Mesothelial cell of epicardium (in vitro differentiated cells): ENCODE measurements at places on chromosomes 3 and 15. TPM values are rescaled to one million over a fixed set of nuclear protein-coding genes. Genes with fewer than 3 reads are reported as not detected.

Gene GP5
- 0.11 to 0.16 TPM in 2 of 3 replicates, not detected in the other for total RNA-seq

Gene SEC61A1
- total RNA-seq, result 205 to 207 TPM (median 206 TPM) in 3 replicates

Gene CYFIP1
- total RNA-seq, result 98.3 to 111 TPM (median 105 TPM) in 3 replicates

Gene DPPA2
- total RNA-seq, result 1.2 to 1.4 TPM (median 1.2 TPM) in 3 replicates

Gene RTP1
- total RNA-seq, result not detected in 3 replicates

Gene DGKG
- 0.04 to 0.38 TPM (median 0.16 TPM) in 3 replicates for total RNA-seq

Gene DNAH12
- total RNA-seq, result 0.29 to 0.60 TPM (median 0.43 TPM) in 3 replicates

Gene BTLA
- not detected in 3 replicates for total RNA-seq

Gene LRRC31
- total RNA-seq, result not detected in 3 replicates

Gene TBC1D5
- 74.9 to 75.3 TPM (median 75.0 TPM) in 3 replicates for total RNA-seq

Gene PLSCR1
- total RNA-seq, result 64.1 to 71.0 TPM (median 66.0 TPM) in 3 replicates

Gene GREM1
- 1.3 to 2.2 TPM (median 2.1 TPM) in 3 replicates for total RNA-seq

Gene TSPAN3
- total RNA-seq, result 301 to 312 TPM (median 307 TPM) in 3 replicates

Gene PLD1
- 28.2 to 29.1 TPM (median 28.5 TPM) in 3 replicates for total RNA-seq

Gene ST8SIA2
- total RNA-seq, result 10.8 to 12.1 TPM (median 11.6 TPM) in 3 replicates

Gene KAT2B
- total RNA-seq, result 4.2 to 7.8 TPM (median 6.2 TPM) in 3 replicates

Gene C3orf70
- 2.8 to 3.2 TPM (median 3.0 TPM) in 3 replicates for total RNA-seq

Gene KLHL40
- total RNA-seq, result not detected in 3 replicates

Gene PEX5L
- 0.04 to 0.32 TPM (median 0.20 TPM) in 3 replicates for total RNA-seq

Gene COL8A1
- total RNA-seq, result 0.61 to 1.1 TPM (median 0.95 TPM) in 3 replicates

Gene SLC2A2
- total RNA-seq, result not detected in 3 replicates

Gene LMAN1L
- 0.16 to 0.65 TPM (median 0.35 TPM) in 3 replicates for total RNA-seq

Gene AADAC
- not detected in 3 replicates for total RNA-seq

Gene LOXL1
- 62.9 to 69.0 TPM (median 68.6 TPM) in 3 replicates for total RNA-seq

Gene CLRN1
- not detected in 3 replicates for total RNA-seq

Gene EFHB
- 1.0 to 2.7 TPM (median 1.1 TPM) in 3 replicates for total RNA-seq

Gene ANKUB1
- 0.13 to 0.34 TPM in 2 of 3 replicates, not detected in the other for total RNA-seq
